ENCODE measurements at places on chromosomes 11 and 22.

- DNase-seq, result no peak
These were observed 5.3 kb upstream of the ACR start for GRCh38 chr22:50732681-50733080.

GRCh38 chr22:46327691-46328465, 7.6 kb upstream of the TRMU start:
- DNase-seq, result no peak

- DNase-seq, result no peak
These were observed 48.7 kb downstream of the CWC15 start for GRCh38 chr11:94924612-94925011.

DNA sequence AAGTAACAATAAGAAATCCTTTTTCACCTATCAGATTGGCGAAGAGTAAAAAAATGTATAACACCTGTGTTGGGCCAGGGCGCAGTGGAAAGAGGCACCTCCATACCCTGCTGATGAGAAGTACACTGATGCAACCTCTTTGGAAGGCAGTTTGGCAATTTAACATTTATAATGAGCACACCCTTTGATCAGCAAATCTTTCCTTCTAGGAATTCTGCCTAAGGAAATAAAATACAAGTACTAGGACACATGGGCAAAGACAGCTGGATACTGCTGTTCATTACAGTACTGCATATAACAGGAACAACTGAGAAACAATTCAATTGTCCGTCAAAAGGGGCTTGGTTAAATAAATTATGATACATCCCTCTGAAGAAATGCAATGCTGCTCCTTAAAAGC, 110.1 kb downstream of the RPL27A start:
- DNase-seq, result no peak

DNA sequence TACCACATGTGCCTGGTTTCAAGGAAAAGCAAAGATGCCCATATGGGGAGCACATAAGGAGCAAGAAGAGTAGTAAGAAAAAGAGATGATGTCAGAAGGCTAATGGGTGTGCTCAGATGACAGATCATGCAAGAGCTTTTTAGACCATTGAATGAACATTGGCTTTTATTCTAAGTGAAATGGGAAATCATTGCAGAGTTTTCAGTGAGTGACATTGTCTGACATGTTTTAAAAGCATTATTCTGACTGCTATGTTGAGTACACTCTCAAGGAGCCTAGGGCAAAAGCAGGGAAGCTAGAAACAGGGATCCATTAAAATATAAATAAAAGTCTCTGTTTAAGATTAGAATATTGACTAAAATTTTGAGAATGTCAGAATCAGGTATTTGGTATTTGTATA, 133.6 kb downstream of the METTL15 start:
- DNase-seq, result no peak

- no peak for DNase-seq
These were observed 25.2 kb downstream of the HIRA start for GRCh38 chr22:19406281-19406811.

GRCh38 chr11:129788278-129788677, 27.4 kb upstream of the TMEM45B start:
- no peak for DNase-seq

DNA sequence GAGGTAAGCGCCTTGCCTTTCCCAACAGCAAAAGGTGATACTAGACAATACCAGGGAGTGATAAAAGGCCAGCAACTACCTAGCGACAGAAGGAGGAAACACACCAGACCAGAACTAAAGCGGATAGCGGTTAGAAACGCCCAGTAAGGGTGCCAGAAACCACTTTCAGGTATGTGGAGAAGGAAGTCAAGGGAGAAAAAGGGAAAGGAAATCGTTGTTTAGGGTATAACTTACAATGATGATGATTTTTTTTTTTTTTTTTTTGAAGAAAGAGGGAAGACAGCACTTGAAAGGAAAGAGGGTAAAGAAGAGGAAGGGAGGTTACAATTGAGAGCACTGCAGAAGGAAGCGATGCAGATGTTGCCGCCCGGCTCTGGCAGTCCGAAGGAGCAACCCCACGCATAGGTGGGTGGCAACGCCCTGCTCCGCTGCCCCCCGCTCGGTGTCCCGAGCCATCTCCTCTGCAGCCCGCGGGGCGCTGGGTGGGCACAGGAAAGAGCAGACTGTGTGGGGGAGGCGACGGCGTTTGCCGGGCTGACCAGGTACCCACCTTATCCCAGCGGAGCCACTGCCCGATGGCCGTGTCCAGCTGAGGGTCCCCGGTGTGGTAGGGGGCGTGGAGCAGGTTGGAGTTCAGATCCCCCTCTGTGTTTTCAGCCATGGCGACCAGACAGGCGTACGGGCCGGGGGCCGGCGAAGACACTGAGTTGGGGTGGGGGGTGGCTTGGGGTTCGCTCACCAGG, 561 bp downstream of the PGM2L1 start:
- peak; percentile 28 for DNase-seq

- DNase-seq, result no peak
These were observed 21.1 kb downstream of the SIK3 start for GRCh38 chr11:117076941-117077691.

DNA sequence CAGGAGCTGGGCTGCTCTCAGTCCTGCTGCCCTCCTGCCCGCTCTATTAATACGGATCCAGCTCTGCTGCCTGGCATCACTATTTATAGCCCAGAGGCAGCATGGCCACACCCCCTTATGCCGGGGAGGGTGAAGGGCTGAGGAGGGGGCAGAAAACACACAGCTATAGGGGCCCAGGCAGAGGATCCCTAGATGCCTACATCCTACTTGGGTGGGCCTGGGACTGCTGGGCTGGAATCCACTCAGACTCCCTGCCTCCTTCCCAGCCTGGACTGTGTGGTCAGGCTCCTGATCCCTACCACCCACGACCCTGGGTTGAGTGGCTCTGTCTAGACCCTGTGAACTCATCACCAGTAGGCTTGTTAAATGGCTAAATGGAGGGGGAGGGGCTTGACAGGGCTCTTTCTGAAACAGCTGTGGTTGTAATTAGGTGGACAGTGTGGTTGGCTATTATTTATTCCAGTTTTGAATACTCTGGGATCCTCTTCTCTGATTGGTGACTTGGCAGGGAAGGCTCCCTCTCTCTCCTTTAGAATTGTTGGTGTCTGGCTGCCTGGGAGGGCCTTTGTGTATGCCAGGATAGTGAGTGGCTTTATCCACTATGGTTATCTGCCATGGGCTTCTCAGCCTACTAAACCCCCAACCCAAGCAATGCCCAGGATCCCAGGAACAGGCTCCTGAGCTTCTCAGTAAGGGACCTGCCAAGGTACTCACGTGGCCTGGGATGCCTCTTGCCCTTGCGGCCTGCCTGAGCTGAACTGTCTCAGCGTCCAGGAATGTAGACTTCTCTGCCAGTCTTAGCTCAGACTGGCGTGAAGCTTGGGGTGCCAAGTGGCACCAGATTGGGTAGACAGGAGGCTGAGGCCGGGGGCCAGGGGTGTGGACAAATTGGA, 15.2 kb downstream of the PHLDB1 start:
- no peak for DNase-seq

DNA sequence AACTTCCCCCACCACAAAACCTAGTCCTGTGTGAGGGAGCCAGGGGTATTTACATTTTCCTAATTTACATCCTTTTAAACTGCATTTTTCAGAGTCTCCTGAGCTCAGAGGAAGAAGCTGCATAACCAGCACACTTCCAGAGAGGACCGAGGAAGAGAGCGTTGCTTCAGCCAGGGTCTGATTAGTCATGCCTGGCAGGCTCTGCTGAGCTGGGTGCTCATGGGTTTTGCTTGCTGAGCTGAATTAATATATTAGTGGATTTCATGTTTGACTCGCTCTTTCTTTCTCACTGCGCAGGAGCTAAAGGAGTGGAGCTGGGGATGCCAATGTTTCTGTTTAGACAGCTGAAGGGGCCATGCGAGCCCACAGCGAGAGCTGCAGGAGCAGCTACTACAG, 539.3 kb upstream of the B3GAT1 start:
- no peak for DNase-seq

DNA sequence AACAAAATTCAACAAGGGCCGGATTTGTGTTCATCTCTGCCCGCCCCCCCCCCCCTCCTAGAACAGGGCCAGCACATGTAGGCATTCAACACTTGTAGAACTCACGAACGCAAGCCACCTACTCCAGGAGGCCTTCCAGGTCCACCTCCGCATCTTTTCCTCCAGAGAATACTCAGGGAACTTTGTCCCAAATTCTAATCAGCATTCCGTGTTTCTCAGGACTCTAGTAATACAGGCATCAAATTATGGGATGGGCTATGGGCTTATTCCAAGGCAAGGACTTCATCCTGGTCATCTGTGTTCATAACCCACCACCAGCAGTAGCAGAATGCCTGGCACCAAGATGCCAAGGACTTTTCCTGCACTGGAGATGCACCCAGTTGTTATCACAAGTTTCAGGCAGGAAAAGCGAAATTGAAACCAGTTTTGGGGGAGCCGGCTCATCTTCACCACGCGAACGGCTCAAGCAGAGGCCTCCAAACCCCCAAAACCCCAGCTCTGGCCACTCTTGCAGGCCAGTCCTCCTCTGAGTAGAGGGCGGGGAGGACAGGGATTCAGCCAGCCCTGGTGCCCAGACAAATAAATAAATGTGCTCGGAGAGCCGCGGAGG, 462 bp downstream of the UBE2L6 start:
- no peak for DNase-seq

DNA sequence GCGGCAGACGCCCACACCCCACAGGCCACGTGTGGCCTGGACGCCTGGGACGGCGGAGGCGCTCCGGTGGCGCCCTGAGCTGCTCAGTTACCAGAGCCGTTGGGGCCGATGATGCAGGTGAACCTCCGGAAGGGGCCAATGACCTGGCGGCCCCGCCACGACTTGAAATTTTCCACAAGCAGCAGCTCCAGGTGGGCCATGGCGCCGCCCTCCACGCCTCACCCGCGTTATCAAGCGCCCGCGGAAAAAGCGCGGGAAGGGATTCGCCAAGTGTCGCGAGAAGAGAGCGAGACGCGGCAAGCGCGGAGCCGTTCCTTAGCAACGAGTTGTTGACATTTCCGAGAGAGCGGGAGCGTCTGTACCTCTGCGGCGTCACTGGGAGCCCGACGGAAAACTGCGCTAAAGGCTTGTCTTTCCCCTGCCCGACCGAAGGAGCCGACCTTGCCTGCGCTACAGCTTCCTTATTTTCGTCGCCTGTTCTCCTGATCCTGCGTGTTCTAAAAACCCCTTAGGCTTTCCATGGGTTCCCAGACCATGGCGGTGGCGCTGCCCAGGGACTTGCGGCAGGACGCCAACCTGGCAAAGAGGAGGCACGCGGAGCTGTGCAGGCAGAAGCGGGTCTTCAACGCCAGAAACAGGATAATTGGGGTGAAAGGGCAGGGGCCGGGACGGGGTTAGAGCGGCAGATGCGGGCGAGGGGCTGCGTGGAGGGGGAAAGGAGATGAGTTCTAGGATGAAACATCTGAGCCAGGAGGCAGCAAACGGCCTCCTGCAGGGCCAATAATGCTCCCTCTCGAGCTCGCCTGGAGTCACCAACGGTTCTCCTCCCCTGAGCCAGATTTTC, at the start of the genes RIBC2 and SMC1B:
TSS of gene RIBC2 (plus strand) at position 326 of the 844 bp plus-strand sequence. CDS start at position 520, 194 bp downstream.
TSS of gene SMC1B (minus strand) at position 232 of the 844 bp plus-strand sequence. CDS start at position 200, 32 bp downstream.
- peak; percentile 49 for DNase-seq

GRCh38 chr11:4541071-4541470, 3.9 kb upstream of the OR52M1 start:
- no peak for DNase-seq

DNA sequence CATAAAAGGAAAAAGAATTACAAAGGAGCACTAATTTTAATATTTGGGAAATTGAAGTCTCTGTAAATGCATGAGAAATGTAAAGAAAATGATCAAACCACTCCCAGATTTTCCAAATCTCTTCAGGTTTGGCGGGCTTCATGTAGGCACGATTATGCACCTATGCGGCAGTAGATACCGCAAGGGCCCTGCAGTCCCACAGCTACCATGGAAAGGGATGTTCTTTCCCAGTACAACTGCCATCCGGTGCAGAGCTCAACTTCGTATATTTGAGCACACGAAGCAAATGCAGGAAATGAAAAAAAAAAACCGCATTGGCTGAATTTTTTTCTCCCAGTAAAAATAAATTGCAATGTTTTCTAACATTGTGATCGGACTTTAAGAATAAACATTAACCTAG, 1.4 kb downstream of the SLC17A6 start:
- no peak for DNase-seq

DNA sequence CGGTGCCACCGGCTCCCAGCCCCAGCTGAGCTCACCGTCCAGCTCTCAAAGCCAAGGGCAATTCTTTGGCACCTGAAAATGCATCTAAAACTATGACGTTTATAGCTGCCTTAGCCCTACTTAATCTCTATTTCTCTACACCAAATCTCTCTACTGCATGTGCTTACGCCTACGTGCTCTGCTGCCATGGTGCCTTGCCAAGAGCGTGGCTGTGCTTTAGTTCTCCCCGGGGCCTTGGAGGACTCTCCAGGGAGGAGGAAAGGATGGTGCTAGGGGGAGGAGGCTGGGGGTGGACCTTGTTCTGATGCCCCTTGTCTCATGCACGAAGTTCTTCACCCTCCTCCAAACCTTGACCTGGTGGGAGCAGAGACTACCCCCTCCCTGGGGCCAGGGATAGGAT, 9.0 kb upstream of the BID start:
- no peak for DNase-seq

- no peak for DNase-seq
These were observed 20.4 kb upstream of the LDLRAD3 start for GRCh38 chr11:35923452-35923851.

- DNase-seq, result no peak
These were observed 124.6 kb downstream of the FEZ1 start for GRCh38 chr11:125371431-125371935.

GRCh38 chr11:75463106-75463774, 30.2 kb upstream of the KLHL35 start:
- DNase-seq, result no peak

DNA sequence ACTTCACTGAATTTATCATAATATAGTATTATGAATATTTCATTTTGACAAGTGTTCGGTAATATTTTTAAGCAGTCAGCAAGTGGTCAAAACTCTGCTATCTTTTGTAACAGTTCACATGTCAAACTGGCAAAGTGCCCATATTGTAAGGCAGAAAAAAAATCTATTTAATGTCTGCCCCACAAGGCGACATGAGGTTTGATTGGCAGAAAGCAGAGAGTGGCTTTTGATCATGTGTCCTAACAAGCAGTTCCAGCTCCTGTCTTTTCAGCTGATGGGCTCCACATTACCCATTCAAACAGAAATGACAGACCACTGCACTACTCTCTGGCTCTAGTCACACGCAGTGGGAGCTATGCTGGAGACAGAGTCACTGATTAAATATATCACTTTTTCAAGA, 59.0 kb downstream of the SOX6 start:
- DNase-seq, result no peak

DNA sequence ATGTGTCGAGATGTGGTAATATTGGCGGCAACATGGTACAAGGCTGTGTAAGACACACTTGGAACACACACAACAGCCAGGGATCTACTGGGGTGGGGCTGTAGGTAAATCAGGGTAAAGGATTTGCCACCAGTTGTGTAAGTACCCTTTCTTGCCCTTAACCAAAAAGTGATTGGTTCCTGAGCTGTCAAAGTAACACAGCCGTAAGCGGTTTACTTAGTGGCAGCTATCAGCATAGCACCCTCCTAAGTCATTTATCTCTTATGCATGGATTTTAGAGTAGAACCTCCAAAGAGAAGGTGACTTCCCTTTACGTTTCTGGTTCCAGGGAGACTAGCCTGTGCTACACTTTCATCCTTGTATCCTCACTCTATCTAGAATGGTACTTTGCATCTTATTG, 57.2 kb downstream of the SPECC1L start:
- no peak for DNase-seq
